Retinal pigment epithelial cell (primary cell): ENCODE measurements at places on chromosomes 1 and 21.

GRCh38 chr1:47690341-47691250, 252.8 kb downstream of the FOXD2 start:
- no peak for DNase-seq

GRCh38 chr1:204390751-204391466, 20.7 kb downstream of the PPP1R15B start:
- no peak for DNase-seq

- DNase-seq: no peak
Observed at GRCh38 chr1:160022330-160023310, 9.2 kb downstream of the PIGM start.

GRCh38 chr1:67969446-67969845, 81.0 kb downstream of the DIRAS3 start:
- no peak for DNase-seq

- DNase-seq: no peak
Observed at GRCh38 chr1:39199593-39199992, 4.9 kb upstream of the MACF1 start.

GRCh38 chr1:118949315-118949714, 38.8 kb downstream of the TBX15 start:
- no peak for DNase-seq

- DNase-seq: no peak
Observed at GRCh38 chr1:2126331-2127186, 68.0 kb downstream of the FAAP20 start.

DNA sequence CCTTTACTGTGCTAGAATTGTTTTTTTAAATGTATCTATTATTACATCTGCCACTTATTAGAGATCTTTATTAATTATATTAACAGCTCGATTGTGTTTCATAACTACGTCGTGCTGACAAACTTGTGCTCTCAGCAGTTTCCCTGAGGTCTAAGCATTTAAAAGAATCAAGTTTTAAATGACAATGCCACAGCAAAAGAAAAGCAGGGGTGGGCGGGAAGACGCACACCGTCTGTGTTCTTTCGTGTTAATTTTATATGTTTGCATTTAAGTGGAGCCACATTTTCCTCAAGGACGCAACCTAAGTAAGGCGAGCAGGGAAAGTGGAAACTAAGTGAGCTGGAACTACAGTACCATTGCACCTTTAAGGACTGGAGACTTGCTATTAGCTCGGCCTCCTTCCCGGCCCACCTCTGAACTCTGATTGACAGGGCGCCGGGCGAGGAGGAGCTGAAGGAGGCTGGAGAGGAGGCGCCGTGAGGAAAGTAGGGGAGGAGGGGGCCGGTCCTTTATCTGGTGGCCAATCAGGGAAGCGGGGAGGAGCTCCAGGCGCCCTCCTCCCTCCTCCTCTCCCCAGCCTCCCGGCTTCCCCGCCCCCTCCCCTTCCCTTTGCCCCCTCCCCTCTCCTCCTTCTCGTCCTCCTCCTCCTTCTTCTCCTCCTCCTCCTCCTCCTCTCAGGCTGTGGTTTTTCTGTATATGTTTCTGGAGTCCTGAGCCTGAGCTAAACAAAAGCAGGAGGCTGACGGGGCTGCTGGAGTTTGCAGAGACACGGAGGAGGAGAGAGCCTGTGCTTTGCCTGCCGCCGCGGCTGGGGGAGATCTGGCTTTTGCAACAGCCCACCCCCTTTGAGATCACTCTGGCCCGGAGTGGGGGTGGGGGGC, at the start of gene PBX1:
TSS of gene PBX1 (plus strand) at position 724 of the 881 bp plus-strand sequence.
- peak; percentile 96 for DNase-seq

DNA sequence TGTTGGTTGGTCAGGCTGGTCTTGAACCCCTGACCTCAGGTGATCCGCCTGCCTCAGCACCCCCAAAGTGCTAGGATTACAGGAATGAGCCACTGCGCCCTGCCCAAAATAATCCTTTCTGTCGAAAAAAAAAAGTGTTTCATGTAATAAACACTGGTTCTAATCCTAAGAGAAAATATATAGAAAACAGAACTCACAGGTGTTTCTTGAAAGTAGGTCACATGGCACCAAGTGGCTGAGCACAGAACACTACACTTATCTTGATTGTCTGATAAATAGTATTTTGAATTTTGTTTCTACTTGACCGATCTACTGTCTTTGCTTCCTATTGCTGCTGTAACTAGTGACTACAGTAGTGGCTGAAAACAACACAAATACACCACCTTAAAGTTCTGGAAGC, 87.6 kb upstream of the SOD1 start:
- DNase-seq: no peak
